ENCODE measurements at places on chromosomes 2 and 18.

DNA sequence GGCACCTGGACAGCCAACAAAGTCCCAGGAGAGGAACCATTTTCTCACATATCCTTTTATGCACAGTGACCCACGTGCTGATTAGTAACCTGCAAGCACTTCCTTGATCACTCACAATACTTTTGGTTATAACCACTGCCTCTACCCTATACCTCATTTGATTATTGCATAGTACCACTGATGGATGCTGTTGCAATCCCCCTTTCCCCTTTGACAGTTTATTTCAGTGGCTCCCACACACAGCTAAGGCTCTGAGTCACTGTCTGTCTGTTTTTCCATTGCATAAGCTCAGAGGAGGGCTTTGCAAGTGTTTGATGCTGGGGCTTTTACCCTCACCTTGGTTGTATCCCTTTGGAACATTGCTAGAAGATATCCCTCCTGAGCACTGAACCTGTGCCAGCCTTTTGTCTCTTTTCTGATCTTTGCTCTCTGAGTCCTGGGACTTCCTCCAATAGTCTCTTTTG is 101.7 kb upstream of the RBBP8 start:
- DNase-seq = no peak

DNA sequence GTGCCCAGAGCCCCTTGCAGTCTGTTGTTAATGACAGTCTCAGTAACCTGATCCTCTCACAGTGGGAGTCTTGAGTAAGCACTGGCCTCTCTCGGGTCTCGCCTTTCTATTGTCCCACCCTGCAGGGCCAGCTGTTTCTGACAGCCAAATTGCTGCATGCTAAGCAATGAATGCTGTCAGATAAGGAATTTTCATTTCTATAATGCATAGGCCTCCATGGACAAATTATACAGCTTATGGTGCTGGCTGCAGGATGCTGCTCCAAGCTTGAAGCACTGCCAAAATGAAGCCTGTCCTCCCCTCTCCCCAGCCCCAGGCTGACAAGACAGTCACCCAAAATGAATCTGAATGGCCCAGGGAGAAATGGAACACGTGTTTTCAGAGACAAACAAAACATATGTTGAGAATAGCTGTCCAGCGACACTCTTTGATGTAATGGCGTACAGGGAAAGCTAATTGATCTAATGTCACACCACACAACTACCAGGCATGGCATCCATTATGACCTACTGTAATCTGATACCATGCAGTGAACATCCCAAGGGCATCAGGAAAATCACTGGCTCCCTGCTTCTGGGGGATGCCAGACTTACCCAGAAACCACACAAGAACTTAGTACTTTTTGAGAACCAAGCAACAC is 36.8 kb downstream of the ACVR1 start:
- peak; percentile 8 for DNase-seq

- DNase-seq = no peak
These were observed 24.5 kb downstream of the KCNF1 start for GRCh38 chr2:10935953-10936942.

DNA sequence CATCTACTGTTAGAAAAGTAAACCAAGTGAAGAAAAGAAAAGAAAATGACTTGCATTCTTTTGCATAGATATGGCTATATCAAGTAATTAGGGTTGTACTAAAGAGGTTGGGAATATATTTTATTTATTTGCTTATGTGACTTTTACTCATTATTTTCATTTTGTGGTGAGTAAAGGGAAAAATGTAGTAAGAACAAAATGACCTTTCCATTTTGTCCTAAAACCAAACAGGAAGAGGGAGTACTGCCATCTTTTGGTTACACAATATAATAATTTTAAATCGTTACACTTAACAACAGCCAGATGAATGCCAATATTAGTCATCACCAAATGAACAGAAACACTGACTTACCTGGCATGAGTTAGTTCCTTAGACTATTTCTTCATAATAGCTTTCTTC is 47.3 kb upstream of the NDUFV2 start:
- DNase-seq = no peak

GRCh38 chr18:3250237-3251107 is 2.9 kb downstream of the MYL12A start:
- no peak for DNase-seq

DNA sequence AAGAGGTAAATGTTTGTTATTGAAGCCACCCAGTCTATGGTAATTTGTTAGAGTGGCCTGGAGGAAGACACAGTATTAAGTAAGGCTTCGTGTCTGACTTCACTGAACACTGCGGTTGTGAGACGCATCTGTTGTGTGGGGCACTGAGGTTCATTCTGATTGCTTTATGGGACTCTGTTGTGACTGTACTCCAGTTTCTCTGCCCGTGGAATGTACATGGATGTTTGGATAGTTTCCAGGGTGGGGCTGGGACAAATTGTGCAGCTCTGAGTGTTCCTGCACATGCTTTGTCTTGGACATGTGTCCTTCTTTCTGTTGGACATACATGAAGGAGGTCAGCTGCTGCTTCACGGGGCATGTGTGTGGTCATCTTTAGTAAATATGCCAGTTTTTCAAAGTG is 58.6 kb downstream of the ODC1 start:
- DNase-seq = no peak

GRCh38 chr18:49510393-49511115 is 23.5 kb upstream of the C18orf32 start:
- DNase-seq = peak; percentile 15

- no peak for DNase-seq
These were observed 89.8 kb downstream of the KLHL14 start for GRCh38 chr18:32683044-32683443.

DNA sequence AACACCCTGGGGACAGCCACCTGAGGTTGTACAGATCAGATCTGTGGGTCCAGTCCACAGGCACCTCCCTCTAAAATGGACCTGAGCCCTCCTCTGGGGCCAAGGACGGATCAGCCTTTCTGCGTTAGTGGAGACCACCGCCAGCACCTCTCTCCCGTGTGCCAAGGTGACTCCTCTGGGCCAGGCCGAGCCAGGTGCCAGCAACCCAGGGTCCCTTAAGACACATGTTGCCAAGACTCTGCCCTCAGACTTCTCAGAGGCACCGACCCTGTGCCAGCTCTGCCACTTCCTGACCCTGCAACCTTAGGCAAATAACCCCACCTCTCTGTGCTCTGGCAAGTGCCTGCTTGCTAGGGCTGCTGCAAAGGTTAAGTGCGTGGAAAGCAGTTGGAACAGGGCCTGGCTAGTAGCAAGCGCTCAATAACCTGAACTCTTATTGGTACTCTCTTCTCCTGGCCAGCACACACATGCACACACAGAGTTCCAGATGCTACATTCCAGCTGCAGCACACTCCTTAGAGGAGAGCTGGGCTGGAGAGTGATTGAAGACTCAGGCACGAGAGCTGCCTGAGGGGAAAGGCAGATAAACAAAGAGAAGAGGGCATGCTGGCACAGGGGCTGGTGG is 105.6 kb downstream of the TNS1 start:
- no peak for DNase-seq

DNA sequence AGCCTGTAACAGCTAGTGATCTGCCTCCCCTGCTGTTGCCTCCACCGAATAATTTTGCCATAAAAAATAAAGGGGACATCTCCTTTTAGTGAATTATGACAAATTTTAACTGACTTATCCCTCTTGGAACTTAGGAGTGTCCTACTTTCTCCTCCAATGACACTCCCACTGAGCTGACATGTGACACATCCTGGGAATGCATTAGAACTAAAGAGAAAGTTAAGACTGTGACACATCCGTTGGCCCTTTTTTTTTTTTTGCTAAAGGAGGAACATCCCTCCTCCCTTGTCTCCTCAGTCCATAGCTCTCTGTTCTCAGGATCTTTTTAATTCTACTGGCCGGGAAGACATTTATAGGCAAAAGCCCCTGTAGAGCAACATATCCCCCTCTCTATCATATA is 268.2 kb downstream of the NRXN1 start:
- no peak for DNase-seq

DNA sequence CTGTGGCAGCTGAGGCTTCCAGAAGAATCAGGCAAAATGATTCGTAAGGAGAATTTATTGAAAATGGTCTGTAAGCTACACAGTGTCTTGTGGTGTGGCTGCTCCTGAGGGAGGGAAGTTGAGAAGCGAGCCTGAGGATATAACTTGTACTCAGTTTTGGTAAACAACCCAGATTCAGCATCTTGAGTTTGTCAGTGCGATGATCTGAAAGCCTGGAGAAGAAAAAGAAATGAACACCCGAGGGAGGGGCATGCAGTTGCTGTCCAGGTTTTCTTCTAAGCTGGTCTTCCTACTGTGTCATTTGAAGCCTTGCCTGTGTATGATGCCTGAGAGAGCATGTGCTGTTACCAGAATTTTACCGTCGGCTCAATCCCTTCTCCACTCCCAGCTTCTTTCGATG is 87.3 kb downstream of the MAPK4 start:
- DNase-seq = no peak

DNA sequence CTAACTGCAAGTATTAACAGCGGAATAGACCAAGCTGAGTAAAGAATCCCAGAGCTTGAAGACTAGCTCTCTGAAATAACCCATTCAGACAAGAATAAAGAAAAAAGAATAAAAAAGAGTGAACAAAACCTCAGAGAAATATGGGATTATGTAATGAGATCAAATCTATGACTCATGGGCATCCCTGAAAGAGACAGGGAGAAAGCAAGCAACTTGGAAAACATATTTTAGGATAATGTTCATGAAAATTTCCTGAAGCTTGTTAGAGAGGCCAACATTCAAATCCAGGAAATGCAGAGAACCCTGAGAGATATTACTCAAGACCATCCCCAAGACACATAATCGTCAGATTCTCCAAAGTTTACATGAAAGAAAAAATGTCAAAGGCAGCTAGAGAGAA is 17.3 kb downstream of the PFN4 start:
- no peak for DNase-seq

DNA sequence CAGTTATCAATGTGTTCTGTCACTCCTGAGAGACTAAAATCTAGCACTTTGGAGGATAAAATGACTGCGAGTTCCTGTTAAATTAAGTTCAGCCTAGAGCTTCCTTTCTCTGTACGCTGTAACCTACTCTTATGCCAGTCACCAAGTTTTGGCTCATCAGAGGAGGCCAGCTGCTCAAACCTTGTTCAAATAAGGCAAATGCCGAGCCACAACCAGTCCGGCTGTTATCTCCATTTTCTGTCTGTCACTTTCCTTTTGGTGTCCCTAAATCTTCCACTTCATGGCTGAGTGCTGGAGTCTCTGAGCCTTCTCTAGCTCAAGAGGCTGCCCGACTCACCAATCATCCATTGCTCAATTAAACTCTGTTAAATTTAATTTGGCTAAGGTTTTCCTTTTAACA is 33.5 kb upstream of the PXDN start:
- DNase-seq = no peak

DNA sequence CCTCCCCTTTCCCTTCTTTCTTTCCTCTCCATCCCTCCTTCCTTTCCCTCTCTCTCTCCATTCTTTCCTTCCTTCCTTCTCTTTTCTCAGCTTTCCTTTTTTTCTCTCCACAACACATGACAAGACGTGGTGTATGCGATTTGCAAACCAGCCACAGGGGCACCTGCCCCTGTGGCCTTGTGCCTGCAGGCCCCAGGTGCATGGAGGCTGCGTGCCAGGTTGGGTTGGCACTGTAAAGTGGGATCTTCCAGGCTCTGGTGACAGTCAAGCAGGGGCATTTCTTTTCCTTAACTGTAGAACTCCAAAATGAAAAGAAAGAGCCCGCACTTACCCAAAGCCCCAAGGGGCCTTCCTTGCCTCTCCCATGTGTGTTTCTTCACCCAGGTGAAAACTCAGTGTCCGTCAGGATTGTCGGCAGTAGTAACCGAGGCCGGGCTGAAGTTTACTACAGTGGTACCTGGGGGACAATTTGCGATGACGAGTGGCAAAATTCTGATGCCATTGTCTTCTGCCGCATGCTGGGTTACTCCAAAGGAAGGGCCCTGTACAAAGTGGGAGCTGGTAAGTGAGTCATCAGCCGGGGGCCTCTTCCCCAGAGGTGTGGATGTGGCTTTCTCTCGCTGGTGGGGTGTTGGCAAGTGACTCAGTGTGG is 50.9 kb downstream of the MARCO start:
- DNase-seq = no peak

DNA sequence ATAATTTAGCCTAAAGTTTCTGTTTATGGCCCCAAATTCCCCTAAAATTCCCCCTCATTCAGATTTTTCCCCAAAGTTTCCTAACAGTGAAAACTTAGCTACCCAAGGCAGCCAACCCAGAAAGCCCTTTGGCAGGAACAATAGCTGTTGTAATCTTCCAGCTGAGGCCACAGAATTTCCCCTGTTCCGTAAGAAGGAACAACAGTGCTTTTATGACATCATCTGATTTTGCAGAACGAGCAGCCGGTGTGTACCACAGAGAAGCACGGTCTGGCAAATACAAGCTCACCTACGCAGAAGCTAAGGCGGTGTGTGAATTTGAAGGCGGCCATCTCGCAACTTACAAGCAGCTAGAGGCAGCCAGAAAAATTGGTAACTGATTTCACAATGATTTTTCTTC is 6.3 kb downstream of the TNFAIP6 start:
- DNase-seq = no peak

DNA sequence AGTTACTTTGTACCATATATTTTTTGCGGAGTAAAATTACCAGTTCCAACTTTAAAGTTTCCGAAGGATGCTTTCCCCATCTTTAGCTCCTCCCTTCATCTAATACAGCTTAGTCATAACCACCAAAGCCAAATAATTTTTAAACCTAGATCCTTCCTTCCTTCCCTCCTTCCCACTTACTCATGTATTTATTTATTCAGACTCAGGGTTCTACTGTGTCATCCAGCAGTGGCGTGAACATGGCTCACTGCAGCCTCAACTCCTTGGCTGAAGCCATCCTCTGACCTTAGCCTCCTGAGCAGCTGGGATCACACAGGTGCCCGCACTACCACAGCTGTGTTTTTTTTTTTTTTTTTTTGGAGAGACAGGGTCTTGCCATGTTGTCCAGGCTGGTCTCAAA is 4.4 kb downstream of the LPIN2 start:
- no peak for DNase-seq
